ENCODE measurements at places on chromosomes 11 and 22.

DNA sequence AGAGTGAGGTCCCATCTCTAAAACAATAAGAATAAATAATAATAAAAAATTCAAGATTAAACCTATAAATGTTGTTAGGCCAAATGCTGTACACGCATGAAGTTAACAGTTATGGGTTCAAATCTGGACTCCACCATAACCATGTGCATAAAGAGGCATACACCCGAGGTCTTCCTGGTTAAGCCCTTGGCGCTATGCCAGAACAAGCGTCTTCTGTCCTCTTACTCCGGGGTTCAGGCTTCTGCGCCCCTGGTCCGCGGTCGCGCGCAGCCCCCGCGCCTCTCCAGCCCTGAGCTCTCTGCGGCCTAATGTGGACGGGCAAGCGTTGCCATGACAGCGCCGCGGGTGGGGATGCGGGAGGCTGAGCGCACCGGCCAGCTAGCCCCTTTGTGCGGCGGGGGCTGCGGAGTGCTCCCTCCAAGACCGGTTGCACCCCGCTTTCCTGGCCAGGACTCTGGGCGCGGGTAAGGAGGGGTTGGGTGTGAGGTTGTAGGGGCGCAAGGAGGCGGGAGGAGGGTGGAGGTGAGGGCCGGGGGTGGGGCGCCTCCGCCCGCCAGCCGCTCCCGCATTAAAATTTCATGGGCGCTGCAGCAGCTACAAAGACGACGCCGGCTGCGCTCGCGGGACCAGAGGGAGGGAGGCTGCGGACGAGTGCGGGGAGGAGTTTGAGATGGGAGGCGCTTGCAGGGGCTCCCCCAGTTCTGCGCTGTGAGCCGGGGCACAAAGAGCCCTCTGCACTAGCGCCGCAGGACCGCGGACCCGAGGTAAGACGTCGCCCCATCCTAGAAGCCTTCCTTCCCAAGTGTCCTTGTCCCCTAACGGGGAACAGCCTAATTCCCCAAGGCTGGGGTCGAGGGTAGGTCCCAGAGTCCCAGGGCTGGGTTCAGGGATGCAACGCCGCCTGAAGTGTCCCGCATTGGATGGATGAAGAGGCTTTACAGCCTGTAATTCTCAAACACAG is at the start of gene MIAT:
TSS of gene MIAT (plus strand) at position 698 of the 961 bp plus-strand sequence.
- peak; percentile 80 for DNase-seq

- no peak for DNase-seq
These were observed 20.0 kb downstream of the MTFP1 start for GRCh38 chr22:30445438-30446145.

DNA sequence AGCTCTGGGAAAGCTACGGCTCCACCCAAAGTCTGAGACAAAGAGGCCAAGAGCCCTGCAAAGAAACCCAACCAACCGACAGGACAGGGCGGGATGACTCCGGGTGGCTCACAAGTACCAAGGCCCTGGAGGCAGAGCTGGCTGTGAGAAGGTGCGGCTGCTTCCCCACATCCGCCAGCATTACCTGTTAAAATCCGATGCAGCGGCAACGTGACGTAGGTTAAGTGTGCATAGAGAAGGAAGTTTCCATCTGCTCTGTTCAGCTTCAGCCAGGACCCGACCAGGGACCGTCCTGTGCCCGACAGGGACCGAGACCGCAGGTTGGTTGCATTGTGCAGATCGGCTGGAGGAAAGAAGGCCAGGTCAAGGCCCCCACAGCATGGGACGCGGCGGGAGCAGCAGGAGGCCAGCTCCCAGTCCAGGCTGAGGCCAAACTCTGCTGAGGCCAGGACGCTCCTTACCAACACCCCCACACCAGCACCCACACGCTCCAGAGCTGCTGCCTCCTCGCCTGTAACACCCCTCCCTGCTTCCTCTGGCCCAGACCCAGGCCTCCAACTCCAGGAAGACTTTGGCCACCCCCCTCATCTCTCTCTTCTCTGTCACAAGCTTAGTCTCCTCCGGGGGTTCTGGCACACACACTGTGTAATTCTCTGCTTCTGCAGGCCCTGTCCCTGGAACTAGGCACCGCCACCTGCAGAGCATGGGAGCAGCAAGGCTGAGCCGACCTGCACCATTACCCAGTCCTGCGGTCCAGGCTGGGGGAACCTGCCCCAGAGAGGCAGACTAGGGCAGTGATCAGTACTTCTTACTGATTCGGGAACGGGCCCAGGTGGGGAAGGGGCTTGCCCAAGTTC is 34.1 kb downstream of the NUP50 start:
- DNase-seq: no peak

GRCh38 chr11:12842933-12843636 is 166.0 kb upstream of the RASSF10 start:
- no peak for DNase-seq

- DNase-seq: no peak
These were observed 336.1 kb upstream of the C11orf87 start for GRCh38 chr11:109085708-109086373.
